ENCODE measurements at places on chromosomes 1 and 21.

DNA sequence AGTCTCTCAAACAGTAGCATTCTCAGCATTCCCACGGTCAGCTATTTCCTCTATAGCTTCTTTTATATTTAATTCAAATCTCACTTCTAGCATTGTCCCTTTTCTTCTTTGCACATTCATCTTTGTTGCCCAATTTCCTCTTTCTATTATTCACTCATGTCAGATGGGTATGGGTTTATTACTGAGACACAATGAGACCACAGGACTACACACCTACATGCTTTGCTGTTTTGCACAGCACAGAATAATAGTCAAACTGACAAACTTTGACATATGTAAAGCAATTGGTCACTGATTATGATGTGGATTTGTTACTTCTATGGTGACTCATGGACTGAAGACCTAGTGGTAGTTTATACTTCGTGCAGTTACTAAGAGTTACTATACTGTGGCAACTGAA lies 5.8 kb upstream of the CD1C start:
- DNase-seq = no peak

DNA sequence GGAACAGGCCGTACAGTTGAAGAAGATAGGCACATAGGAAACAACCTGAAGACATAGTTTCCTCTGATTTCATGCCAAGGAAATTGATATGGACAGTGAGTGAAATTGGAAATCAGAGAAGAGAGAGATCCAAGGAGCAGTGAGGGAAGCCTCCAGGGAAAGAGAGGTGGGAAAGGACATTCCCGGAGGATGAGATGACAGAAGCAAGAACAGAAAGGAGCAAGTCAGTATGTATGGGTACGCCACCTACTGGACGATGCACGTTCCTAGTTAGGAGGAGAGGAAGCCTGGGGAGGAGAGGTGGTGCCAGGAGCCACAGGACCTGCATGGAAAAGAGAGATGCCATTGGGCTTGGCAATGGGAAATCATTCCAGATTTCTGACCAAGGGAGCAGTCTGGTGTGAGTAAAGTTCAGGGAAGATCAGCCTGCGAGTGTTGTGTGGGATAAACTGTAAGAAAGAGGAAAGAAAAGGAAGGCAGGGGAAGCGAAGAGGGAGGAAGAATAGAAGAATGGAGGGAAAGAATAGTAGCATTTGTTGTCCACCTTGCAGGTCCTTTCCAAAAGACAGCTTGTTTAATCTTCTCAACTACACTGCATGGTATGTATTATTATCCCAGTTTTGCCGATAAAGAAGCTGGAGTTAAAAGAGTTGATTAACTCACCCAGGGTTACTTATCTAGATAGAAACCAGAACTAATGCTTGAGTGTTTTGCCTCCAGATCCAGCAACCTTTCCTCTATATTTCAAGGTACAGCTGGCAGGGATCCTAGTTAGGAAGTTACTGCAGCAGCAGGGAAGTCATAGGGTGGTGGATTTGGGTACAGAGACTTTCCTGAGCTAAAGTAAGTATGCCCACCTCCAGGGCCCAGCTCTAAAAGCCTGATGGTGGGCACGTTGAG lies 27.4 kb downstream of the C1orf116 start:
- DNase-seq = peak; percentile 7

DNA sequence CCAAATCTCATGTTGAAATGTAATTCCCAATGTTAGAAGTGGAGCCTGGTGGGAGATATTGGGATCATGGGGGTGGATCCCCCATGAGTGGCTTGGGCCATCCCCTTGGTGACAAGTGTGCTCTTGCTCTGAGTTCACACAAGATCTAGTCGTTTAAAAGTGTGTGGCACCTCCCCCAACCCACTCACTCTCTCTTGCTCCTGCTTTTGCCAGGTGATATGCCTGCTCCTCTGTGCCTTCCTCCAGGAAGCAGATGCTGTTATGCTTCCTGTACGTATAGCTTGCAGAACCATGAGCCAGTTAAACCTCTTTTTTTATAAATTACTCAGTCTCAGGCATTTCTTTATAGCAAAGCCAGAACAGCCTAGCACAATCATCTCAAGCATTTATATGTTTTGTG lies 23.0 kb upstream of the HSPA13 start:
- no peak for DNase-seq

- no peak for DNase-seq
Observed at GRCh38 chr1:58933599-58933926, 149.7 kb upstream of the JUN start.

DNA sequence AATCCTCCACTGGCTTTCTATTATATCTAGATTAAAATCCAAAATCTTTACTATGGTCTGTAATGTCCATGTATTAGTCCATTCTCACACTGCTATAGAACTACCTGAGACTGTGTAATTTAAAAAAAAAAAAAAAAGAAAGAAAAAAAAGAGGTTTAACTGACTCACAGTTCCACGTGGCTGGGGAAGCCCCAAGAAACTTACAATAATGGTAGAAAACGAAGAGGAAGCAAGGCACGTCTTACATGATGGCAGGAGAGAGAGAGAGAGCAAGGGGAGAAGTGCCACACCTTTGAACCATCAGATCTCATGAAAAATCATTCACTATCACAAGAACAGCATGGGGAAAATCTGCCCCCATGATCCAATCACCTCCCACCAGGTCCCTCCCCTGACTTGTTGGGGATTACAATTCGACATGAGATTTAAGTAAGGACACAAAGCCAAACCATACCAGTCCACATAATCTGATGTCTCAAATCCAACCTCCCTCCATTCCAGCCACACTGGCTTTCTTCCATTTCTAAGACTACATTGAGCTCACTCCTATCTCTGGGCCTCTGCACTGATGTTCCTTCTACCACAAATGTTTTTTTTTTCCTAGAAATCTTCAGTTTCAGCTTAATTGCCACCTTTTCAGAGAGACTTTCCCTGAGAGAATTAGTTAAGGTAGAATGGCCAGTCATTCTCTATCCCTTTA lies 92.4 kb downstream of the EIF4G3 start:
- DNase-seq = no peak

DNA sequence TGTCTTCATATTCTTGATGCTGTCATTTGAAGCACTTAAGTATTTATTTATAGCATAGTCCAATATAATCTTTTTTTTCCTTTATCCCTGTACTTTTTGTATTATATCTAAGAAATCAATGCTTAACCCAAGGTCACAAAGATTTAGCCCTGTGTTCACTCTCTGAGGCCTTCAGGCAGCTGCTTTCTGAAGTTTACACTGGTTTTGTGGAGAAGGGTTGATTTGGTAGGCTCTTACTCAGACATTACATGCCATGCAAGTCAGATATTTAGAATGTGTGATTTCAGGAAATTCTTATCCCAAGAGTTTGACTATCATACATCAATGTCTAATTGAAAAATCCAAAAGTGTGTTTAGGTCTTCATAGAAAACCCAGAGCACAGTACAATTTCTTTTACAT lies 56.3 kb downstream of the PALMD start:
- DNase-seq = no peak

- DNase-seq = no peak
Observed at GRCh38 chr1:223669003-223669795, 3.7 kb upstream of the CAPN8 start.

DNA sequence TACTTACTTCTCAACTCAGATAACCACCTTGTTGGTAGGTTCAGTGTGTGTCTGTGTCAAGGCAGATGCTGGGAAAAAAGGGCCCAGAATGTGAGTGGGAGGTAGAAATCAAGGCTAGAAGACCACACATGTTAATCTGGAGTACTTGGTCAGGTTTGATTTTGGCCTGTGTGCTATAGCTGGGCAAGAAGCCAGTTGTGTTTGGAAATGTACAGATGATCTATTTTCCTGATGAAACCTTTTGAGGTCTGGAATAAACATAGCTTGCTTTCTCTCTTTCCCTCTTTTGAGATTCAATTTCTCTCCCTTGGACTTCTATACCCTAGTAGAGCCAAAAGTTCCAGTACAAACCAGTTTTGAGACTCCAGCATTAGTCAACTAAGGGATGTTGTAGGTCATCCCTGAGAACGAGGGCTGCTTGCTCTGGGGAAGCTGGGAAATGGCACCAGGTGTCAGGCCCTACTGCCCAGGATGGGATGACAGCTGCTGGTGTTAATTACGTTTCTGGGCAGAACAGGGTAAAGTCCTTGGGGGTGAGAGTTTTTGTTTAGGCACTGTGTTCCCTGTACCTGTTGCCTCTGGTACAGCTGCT lies 15.8 kb downstream of the MAPKAPK2 start:
- no peak for DNase-seq

DNA sequence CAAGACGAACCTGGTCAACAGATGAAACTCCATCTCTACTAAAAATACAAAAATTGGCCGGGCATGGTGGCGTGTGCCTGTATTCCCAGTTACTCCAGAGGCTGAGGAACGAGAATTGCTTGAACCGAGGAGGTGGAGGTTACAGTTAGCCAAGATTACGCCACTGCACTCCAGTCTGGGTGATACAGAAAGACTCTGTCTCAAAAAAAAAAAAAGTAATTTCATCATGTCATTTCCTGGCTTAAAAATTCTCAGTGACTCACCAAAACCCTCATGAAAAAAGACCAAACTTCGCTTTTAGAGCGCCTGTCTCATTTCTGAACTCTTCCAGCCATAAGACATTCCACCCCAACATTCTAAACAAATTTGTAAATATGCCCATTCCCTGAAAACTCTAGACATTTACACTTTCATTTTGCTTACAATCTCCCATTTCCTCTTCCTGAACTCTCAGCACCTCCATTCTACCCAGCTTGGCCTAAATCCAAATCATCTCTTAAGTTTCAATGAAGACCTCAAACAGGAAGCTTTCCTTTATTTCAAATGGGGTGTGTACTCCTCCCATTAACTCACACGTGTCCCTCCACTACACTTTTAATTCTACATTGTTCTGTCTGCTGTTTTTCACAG lies 50.5 kb upstream of the PRRC2C start:
- DNase-seq = no peak

DNA sequence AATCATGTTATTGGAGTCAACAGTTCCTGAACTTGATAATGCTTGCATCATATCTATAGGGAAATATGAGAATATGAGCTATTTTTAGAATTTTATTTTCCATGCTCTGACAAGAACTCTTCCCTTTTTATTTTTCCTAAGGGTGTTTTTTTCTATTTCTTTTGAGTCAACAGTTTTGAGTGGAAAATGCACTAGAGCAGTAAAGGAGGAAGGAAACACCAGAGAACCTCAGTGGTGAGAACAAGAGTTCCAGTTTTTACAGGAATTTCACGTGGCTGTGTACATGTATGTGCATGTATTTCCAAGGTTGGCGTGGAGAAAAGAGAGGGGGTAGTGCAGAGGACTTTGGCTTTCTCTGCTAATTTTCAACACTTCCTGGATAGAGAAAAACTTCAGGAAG lies 63.6 kb upstream of the TNFSF18 start:
- DNase-seq = no peak

DNA sequence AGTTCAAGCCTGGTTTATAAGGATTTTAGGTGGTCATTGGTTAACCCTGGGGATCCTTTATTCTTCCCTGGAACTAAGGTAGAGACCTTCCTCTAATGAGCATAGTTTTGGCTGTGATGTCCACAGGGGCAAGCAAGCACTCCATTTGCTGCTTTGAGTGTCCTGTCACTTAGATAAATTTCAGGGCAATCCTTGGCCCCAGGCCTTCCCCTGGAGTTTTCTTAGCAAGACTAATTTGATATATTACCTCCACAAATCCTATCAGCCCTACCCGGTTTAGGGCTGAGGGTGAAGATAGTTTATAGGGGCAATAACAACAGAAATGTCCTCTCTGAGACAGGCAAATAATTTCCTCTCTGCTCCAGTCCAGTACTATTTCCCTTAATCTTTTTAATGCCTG lies 166.6 kb downstream of the CYYR1 start:
- no peak for DNase-seq

GRCh38 chr21:29419422-29419821 lies 120.7 kb downstream of the BACH1 start:
- no peak for DNase-seq

DNA sequence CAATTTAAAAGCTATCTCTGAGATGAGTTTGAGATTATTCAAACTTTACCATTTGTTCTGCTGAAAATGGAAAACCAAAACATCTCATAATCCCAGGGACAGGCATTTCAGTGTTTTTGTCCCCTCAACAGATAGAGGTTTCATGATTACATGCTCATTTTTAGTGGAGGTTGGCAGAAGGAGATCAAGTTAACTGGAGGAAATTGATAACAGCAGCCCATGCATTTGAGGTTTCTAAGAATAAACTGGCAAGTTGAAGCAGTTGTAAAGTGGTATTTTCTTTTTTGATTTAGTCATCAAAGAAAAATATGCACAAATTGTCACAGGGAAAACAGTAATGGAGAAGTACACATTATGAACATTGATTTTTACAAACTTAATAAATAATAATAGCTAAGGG lies 205.8 kb downstream of the PLA2G4A start:
- DNase-seq = no peak

DNA sequence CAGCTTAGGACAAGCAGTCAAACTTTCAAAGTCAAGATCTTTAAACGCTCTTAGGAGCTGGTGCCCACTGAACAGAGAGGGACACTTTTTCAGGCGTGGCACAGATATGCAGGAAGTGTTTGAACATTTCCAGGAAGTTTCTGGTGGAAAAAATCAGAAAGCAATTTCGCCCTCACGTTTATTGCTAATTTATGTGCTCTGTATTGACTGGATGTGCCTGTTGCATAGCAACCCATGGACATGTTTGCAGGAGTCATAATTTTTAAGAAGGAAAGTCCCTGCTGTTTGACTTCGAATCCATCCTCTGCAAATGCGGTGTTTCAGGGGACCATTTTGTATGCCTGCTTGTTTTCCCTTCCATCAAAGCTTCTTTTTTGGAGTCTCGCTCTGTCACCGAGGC lies 239.9 kb upstream of the IRF2BP2 start:
- DNase-seq = no peak

DNA sequence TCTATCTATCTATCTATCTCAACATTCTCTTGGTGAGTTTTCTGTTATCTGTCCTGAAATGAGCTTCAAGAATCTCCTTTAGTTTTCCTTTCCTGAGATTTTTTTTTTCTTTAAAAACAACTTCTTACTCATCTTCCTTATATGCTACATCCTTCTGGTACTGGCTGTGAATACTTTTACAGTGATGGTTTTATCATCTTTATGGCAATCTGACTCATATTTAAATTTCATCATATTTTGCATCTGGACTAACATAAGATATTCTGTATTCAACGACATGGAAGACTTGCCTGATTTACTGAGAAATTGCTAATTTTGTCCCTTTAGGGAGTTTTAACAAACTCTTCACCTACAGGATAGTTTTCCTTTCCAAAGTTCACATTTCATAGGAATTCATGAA lies 33.0 kb downstream of the PDE4B start:
- DNase-seq = no peak

- DNase-seq = no peak
Observed at GRCh38 chr1:2199042-2199810, 4.7 kb upstream of the FAAP20 start.

DNA sequence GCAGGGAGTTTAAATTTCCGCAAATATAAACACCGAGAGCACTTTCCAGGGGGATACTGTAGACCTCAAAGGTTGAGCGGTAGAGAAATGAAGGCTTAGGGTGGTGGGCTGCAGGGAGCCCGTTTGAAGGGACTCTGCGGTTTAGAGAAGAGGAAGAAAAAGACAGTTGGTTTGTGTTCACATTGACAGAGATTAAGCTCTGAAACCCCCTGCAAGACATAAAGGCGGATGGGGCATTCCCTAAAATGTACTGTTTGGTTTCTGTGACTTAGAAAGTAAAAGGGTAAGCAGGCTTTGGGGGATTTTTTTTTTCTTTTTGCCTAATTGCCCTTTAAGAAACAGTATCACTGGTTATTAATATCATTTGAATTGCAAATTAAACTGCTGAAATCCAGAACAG lies 1.3 kb downstream of the KAZN start:
- no peak for DNase-seq

GRCh38 chr1:17688217-17688810 lies 66.8 kb upstream of the ACTL8 start:
- DNase-seq = peak; percentile 84

GRCh38 chr1:111988377-111988742 lies 1.1 kb downstream of the KCND3 start:
- DNase-seq = no peak
